ENCODE measurements at places on chromosomes 6 and 20.

DNA sequence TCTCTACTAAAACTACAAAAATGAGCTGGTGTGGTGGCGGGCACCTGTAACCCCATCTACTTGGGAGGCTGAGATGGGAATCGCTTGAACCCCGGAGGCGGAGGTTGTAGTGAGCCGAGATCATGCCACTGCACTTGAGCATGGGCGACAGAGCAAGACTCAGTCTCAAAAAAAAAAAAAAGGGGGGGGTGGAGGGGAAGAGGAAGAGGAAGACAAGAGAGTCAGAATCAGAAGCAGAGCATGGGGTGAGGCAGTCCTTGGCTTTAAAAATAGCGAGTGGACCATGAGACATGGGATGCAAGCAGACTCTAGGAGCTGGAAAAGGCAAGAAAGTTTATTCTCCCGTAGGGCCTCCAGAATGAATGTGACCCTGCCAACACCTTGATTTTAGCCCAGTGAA, 3.9 kb upstream of the SLC9A8 start:
- no peak for DNase-seq

DNA sequence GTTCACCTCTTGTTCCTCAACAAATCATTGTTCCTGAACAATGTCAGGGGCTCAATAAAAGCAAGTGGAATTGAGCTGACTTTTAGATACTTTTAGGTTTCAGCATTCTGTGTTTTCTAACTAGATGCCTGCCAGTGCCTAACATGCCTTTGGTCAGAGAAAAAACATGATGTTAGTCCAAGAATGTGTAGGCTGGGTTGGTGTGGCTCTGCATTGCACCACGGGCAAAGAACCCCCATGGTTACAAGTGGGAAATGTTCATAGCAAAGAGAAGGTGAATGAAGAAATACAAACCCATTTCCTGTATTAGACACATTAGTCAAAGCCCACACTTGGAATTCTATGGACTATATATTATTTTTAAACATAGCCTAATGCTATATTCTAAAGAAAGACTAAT, 193.3 kb downstream of the TMEM200A start:
- no peak for DNase-seq

DNA sequence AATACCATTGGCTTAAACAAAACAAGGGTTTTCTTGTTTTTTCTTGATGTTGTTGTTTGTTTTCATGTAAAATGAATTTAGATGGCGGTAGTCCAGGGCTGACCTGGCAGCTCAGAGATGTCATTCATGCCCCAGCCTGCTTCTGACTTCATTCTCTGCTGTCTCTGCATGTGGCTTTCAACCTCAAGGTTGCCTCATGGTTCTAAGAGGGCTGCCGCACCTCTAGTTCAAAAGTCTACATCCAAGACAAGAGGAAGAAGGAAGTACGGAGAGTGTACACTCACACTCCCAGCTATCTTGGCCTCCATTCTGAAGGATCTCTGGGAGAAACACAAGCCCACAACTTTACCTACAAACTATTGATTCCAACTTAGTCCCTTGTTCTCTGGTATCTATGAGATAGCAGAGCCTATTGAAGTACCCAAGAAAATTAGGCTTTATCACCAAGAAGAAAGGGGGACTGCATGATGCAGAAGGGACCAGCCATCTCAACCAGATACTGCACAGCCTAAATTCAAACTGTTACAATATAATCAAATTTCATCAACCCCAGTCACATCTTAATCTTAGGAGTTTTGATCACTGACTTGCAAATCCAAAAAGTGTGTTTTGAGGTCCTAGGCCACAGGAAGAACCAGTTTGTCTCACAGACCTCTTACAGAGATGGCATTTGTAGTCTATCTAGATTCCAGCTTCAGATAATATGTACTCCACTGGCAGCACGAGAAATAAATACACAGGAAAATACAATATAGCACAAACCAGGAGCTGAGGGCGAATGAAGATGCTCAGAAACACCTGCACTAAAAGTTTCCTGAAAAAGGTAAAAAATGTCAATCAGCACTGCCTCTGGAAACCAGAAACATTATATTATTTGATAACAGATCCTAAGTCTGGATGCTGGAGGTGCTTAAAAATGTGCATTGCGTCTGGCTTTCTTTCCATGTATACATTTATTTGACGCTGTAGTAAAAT, 866 bp upstream of the BTN3A3 start:
- no peak for DNase-seq

GRCh38 chr6:21450149-21450548, 143.4 kb upstream of the SOX4 start:
- DNase-seq, result no peak

DNA sequence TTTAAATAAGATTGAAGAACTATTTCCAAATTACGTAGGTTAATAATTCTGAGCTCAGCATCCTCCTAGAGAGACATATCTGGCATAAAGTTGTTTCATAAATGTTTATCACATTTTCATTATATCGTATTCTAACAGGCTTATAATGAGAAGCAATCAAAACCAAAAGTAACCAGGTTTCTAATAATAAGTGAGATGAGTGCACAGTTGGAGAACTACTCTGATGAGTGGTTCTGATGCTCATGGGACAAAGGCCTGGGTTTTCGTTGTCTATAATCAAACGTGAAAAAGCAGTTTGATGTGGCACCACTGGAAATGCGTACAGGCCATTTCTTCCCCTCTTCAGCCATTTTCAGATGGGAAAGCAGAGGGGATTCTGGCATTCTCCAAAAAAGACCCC, 4.7 kb upstream of the SERPINB6 start:
- DNase-seq, result no peak

- DNase-seq, result no peak
Measured at GRCh38 chr6:119517428-119517827, 167.9 kb upstream of the MAN1A1 start.

DNA sequence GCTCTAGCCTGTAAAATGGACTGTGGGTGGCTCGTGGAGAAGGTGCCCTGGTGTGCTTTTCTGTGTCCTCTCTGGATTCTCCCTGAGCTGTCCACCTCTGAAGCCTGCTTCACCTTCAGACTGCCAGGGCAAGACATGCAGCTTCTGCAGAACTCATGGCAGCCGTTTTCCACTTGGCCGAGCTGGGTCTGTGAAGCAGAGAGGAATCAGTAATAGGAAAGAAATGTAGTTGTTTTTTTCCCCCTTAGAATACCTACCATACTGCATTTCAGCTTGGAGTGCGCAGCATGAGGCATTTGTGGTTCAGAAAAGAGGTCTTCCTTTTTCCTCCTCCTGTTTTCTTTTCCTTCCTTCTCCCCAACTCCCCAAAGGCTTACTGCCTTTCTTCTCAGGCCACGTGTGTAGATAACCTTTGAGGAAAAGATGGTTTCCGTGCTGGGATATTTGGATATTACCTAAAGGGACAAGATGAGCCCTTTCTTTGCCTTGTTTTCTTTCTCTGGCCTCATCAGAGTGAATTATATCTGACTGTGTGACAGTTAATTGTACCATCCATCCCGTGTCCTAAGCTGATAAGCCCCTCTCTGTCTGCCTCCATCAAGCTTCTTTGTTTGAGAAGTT, 39.4 kb downstream of the RREB1 start:
- no peak for DNase-seq

- DNase-seq, result peak; percentile 33
Measured at GRCh38 chr6:87832025-87832825, 130.2 kb upstream of the AKIRIN2 start.

DNA sequence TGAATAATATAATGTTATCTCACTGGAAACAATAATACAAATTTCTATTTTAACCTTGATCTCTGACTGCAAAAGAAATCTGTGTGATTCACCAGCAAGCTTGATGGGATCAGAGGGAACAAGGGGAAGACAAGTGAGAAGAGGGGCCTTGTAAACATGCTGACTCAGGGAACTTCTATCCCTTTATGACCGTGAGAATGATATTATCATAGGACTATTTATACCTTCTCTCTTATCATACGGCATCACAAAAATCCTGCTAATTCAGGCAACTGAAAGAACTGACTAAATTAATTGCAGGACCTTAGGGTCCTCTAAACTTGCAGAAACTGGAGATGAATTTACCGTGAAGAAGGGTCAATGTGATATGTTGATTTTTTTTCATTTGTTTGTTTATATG, 173.3 kb downstream of the PTPRK start:
- DNase-seq, result no peak

DNA sequence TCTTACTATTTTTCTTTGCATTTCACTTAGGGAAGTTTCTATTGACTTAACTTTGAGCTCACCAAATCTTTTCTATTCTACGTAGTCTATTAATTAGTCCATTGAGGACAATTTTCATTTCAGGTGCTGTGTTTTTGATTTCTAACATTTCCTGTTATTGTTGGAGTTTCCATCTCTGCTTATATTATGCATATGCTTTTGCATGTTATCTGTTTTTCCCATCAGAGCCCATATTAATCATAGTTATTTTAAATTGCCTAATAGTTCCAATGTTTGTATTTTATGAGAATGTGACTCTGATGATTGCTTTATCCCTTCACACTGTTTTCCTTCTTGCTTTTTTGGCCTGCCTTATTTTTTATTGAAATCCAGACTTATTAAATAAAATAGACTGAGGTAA, 414.5 kb upstream of the OPRM1 start:
- DNase-seq, result no peak

GRCh38 chr6:28333047-28333446, 2.9 kb downstream of the ZSCAN31 start:
- no peak for DNase-seq

DNA sequence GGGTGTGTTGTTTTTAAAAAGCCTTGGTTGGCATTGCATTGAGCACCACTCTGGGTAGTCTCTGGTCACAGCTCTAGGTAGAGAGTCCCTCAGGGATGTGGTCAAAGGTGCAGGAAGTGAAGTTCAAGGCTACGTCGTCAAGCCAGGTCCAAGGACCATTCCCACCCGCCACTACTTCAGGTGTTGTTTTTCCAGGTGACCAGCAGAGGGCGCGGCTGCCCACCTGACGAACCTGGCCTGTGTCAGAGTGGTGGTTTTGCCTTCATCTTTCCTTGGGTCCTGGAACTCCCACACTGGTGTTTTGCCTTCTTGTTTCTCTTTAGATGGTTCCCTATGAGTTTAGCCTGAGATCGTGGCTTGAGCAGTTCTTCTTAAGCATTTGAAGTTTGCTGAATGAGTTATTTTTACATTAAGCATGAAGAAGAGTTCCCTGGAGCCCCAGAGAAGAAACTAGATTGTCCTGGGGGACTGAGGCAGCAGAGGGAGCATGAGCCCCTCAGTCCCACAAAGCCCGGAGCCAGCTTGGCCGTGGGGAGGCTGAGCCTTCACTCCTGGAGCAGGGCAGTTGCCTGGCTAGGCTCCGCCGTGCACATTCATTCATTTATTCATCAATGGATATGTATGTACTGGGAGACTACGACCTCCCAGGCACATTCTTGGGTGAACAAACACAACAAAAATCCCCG, 5.6 kb upstream of the PHACTR3 start:
- peak; percentile 45 for DNase-seq

DNA sequence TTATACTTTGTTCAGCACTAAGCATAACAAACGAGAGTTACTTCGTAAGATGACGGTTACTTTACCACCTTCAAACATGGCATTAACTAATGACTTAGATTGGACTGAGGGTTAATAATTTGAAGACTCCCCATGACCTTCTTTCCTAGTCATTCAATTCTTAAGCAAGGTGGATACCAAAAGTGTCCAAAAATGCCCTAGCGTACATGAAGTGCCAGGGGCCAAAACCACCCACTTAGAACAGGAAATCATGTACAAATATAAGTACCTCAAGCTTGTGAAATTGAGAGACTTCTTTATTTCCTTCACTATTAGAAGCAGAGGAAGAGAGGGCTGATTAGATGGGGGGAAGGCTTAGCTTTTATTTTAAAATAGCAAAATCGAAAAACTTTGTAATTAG, 166.4 kb downstream of the ATXN1 start:
- no peak for DNase-seq

All from KBM-7 (cell line).